Stimulated activated CD8-positive, alpha-beta memory T cell treated with anti-CD3 and anti-CD28 coated beads, Interleukin-12 subunit alpha, Interleukin-12 subunit beta, amount 100 ng/mL, for 1 hour (primary cell): ENCODE measurements at places on chromosomes 3 and 15.

- DNase-seq = no peak
Measured at GRCh38 chr3:86794361-86795065, 196.4 kb downstream of the VGLL3 start.

- no peak for DNase-seq
Measured at GRCh38 chr3:46504789-46505188, 7.0 kb downstream of the RTP3 start.

- DNase-seq = no peak
Measured at GRCh38 chr3:12833222-12834161, 7.9 kb downstream of the RPL32 start.

DNA sequence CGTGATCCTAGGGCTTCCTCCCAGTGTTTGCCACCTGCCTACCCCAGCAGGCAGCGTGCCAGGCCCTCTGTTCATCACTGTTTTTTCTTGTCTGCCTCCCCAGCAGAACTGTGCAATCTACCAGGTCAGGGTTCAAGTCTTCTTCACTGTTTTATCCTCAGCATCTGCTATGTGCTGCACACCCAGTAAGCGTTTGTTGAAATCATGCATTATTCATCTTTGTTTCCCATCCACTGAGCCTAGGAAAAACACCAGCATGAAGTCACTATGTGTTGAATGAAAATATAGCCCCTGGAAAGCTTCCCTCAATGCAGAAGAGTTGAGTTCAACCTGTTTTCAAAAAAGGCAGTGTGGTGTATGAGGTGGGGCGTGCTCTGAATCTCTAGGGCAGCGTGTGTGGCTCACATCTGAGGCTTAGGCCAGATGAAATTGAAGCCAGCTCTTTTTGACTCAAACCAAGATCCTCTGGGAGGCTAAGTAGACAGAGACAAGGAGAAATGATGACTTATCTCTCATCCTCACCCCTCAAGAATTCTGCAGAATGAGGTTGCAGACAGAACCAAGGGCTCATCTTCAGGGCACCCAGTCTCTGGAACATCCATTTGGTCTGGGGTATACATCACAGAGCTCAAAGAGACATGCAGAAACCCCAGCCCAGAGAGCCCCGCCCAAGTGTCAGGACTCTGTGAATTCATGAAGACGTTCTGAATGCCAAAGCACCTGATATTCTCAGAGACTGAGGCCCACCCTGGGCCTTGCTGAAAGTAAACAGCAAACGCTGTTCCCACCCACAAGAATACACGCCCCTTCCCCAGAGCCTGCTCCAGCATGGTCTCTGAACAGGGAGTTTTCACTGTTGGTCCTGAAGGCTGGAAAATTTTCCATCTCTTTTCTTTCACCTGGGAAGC lies 5.7 kb upstream of the CAV3 start:
- no peak for DNase-seq

DNA sequence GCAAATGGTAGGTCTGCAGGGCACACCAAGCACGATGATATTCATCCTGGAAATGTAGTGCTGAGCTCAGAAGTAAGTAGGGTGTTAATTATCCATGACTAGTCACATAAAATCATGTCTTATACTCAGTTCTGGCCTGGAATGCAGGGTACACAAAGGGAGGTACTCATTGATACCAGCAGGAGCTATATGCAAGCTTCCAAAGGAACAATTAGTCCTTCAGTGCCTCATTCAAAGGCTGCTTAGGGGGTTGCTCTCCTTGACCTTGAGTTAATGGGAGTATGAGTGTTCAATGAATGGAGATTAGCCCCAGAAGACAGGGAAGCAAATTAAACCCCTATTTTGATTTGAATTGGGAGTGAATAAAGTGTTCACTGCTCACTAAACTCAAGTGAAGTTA lies 38.3 kb downstream of the CNTN6 start:
- no peak for DNase-seq

DNA sequence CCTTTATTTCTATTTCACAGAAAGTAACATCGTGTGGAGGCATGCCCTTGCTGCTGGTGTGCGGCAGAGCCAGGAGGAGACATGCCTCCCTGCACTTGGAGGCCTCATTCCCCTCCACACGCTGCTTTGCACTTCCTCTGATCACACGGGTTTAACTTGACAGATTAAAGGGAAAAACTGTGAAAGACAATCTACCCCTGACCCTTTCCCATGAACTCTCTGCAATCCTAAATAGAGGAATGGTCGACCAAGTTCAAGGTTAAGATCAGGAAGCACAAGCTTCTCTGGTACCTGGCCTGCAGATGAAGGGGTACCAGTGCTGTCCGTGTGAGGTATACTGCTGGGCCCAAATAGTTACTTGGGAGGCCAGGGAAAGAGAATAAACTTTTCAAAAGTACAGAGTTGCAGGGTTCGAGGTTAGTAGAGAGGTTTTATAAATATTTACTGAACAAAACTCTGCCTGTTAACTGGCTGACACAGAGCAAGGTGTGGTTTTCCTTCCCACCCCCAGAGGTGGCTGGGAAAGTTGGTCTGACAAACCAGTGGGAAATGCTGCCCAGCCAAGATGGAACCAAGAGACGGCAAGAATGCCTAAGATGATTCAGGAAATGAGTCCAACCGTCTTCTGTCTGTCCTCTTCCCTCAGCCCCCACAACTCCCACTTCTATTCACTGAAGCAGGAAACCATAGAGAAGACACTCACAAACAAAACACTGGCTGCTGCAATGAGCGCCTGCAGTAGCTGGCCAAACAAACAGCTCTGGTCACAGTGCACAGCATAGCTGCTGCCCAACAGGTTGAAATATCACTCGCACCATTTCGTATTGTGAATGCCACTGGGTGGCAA lies 79.6 kb downstream of the IGF2BP2 start:
- no peak for DNase-seq

DNA sequence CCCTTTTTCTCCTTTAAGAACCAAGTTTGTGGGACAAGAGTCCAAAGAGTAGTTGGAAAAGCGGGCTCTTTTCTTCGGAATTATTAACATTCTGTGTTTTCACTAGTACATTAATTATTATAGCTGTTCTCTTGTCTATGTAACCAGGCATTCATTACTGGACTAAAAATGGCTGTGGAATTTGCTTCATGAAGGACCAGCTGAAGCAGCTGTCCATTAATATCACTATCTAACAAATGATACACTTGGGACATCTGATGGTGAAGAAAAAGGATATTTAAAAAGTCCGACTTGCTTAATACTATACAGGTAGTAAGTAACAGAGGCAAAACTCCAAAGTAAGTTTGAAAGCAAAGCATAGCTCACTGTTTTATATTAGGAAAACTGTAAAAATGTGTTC lies 728.9 kb upstream of the DPPA4 start:
- DNase-seq = no peak

GRCh38 chr3:38219609-38220197 lies 45.9 kb upstream of the SLC22A13 start:
- no peak for DNase-seq

DNA sequence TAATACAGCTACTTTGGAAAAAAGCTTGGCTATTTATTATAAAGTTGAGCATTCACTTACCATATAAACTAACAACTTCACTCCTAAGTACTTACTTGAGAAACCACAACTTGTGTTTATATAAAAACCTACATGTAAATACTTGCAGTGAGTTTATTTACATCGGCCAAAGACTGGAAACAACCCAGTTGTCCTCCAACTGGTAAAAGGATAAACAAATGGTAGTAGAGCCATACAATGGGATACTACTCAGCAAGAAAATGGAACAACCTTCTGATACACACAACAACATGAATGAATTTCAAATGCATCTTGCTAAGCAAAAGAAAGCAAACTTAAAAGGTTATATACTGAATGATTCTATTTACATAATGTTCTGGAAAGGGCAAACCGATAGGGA lies 63.7 kb downstream of the SLC7A14 start:
- DNase-seq = no peak

GRCh38 chr3:171542976-171543375 lies 82.8 kb upstream of the TNIK start:
- DNase-seq = no peak

- no peak for DNase-seq
Measured at GRCh38 chr3:113439606-113440005, 1.7 kb downstream of the CFAP44 start.

DNA sequence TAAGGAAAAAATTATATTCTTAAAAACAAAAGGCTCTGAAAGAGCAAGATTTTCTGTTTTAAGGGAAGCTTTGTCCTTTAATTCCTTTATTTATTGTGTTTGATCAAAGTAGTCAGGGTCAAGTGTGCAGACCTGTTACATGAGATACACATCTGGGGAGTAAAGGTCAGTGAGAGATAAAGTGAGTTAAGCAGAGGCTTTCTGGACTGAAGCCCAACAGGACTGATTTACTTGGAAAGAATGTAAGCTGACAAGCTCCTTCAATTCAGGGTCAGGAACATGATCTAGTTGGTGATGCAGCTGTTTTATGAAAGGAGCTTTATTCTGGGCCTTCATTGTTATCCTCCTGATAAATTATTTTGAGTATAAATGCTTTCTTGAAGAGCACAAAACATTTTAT lies 20.7 kb upstream of the OTOL1 start:
- no peak for DNase-seq

- DNase-seq = no peak
Measured at GRCh38 chr3:147773116-147773630, 364.0 kb downstream of the ZIC1 start.

DNA sequence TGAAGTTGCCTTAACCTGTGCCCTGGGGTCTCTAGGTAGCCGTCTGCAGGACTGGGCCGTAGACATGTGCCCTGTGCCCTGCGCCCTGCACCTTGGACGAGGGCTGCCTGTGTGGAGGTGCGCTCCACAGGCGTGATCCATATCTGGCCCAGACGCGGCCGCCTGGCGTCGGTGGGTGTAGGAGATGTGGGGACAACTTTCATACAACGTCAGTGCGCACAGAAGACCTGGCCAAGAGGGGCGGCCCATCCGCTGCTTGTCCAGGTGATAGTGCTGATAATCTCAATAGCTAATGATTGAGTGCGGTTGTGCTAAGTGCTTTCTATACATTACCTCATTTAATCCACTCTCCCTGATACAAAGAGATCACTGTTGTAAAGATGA lies 665 bp upstream of the RASGRP1 start:
- DNase-seq = no peak

GRCh38 chr3:122913539-122914100 lies 113.9 kb downstream of the SEMA5B start:
- no peak for DNase-seq

DNA sequence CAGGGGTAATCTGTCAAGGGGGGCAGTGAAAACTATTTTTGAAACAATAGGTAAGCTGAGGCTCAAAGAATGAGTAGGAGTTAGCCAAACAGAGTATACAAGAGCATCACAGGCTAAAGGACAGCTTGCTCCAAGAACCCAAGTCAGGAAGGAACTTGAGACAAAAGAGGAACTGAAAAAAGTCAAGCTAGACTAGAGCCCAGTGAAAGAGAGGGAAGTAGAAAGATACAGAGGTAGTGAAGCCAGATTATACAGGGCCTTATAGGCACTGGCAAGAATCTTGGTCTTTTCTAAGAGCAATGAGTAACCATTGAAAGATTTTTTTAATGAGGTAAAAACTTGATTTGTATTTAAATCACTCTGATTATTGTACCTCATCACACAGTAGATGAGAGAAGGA lies 69.9 kb downstream of the FILIP1L start:
- no peak for DNase-seq

- no peak for DNase-seq
Measured at GRCh38 chr3:185200639-185201038, 47.8 kb upstream of the C3orf70 start.

DNA sequence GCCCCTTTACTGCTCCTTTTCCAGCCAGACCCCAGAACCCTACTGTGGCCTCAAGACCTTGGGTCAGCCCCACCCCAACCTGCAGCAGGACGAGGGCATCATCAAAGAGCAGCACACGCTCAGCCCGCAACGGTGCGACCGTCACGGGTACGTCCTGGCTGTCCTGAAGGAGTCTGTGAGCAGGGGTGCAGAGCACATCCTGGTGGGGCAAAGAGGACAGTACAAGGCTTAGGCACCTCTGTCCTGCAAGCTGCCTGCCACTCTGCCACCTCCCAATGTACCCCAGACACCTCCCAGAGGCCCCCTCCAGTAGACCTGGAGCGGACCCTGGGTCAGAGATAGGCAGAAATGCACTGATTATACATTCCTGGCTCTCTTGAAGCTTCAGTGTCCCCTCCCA lies 8.0 kb downstream of the ALS2CL start:
- DNase-seq = no peak

DNA sequence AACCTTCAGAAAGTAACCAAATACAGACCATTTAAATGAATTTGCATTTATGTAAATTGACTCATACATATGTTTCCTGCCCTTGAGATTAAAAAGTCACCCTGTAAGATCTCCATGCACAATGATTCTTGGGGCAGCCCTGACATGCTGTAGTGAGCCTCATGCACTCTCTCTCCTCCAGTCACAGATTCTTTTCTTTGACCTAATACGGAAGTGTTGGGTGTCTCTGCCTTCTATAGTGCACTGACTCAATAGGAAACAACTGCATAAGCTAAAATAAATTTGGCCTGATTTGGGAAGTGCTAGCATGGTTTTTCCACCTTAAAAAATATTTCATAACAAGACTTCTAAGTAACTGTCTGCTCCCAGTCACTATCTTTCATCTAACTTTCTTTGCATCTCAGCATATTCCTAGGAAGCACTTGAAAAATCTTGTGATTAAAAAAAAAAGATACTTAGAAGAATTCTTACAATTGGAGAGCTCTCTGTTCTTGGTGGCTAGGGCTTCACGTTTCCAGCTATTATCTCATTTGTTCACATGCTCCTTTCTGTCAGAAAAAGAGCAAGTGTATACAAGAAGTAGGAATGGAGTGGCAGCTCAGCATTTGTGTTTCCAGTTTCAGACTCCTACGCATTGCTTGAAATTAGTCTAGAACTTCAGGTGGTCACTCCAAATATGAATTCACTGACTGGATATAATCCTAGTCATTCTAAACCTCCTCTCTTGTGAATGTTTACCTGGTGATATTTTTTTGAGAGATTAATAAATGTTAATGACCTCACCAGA lies 207.9 kb upstream of the COL8A1 start:
- DNase-seq = no peak

GRCh38 chr3:69869643-69870042 lies 129.9 kb upstream of the SAMMSON start:
- DNase-seq = no peak

- DNase-seq = no peak
Measured at GRCh38 chr3:67064105-67064504, 66.0 kb downstream of the KBTBD8 start.

GRCh38 chr15:91624353-91624968 lies 229.0 kb upstream of the SLCO3A1 start:
- no peak for DNase-seq

- DNase-seq = no peak
Measured at GRCh38 chr3:124805671-124806070, 75.4 kb downstream of the UMPS start.

DNA sequence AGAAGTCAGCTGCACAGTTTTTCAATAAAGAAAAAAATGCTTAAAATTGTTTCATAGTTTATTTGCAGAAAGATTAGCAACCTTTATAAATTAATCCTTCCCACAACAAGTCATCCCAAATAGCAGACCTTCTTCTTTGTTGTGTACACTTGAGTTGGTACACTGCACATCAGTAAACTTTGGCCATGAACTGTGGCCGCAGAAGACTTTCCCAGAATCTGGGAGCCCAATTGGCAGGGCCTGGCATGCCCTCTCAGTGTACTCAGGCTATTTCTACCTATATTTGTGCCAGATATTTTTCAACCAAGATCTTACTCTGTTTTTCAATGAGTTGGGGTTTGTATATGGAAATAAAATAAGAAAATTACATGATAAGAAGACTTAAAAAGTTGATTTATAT lies 133.1 kb downstream of the DIPK2A start:
- DNase-seq = no peak
